Stimulated activated CD4-positive, alpha-beta T cell treated with anti-CD3 and anti-CD28 coated beads, Interleukin-1b, Interleukin-23, amount 100 ng/mL, for 1 hour (primary cell): ENCODE measurements at places on chromosomes 12 and 14.

DNA sequence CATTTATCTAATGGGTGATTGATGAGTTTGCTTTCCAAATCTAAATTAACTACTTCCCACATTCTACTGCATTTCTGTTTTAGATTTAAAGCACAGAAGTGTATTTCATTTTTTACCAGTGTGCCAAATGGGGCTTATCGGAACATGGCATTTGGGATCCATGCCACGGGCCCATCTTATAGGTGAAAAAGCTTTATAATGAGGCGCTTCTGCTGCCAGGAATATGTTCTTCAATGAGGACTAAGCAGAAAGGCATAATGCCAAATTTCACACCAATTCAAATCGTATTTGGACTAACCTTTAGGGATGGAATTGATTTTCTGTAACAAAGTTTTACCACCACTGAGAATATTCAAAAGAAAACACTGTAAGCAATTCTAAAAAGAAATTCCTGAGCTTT, 803.5 kb upstream of the FLRT2 start:
- DNase-seq: no peak

DNA sequence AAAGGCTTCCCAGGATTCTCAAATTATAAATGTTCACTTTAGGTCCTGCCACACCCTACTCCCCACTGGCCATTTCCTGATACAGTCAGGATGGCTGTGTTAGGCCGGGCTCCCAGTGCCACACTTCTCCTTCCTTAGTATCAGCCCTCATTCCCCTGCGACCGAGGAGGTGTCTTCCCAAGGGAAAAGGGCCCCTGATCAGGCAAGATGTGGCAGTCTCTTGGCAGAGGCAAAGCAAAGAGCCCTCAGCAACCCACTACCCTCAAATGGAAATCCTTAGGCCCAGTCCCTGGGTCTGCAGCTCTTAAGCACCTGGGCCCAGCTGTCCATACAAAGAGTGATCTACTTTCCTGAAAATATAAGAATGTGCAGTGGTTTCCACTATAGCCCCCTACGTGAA, 96.5 kb upstream of the VASH1 start:
- no peak for DNase-seq

GRCh38 chr14:56816574-56817391, 6.5 kb upstream of the OTX2 start:
- no peak for DNase-seq

DNA sequence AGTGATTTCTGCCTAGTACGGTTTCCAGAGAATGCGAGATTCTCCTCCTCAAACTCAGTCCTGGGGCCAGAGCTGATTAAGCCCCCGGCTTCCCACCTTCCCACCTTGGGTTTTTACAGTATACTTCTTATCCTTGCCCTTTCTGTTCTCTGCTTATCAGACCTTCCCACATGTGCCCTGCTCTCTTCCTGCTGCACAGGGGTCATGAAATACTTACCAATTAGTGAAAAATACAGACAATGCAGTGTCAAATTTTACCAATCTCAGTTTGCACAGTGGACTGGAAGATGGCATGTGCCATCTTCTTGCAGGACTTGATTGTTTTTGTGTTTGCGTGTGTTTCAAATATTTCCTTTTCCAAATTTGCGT, 14.7 kb downstream of the SUSD6 start:
- DNase-seq: no peak

GRCh38 chr12:7150356-7150755, 20.2 kb downstream of the CLSTN3 start:
- DNase-seq: no peak

DNA sequence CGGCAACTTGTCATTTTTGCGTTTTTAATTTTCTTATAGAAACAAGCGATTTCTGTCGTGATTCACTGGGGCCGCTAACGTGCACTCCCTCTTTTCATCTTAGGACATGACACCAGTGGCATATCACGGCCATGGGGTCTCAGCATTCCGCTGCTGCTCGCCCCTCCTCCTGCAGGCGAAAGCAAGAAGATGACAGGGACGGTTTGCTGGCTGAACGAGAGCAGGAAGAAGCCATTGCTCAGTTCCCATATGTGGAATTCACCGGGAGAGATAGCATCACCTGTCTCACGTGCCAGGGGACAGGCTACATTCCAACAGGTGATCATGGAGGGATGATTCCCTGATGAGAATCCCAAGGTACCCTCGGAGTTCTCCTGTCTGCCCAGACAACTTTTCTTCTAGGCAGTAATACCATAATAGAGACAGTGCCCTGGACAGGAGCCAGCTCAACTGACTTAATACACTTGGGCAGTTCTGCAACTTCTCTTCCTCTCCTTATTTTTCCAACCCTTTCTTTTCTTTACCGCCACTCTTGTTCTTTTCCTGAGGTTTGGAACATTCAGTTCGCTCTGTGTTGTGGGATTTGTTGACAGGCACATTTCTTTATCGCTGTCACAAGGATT, 821 bp downstream of the TMEM106C start:
- no peak for DNase-seq

- no peak for DNase-seq
Measured at GRCh38 chr14:28875934-28876571, 109.5 kb downstream of the FOXG1 start.

GRCh38 chr14:85301506-85301905, 228.4 kb upstream of the FLRT2 start:
- DNase-seq: no peak

- no peak for DNase-seq
Measured at GRCh38 chr12:42679466-42679865, 89.9 kb upstream of the PRICKLE1 start.

DNA sequence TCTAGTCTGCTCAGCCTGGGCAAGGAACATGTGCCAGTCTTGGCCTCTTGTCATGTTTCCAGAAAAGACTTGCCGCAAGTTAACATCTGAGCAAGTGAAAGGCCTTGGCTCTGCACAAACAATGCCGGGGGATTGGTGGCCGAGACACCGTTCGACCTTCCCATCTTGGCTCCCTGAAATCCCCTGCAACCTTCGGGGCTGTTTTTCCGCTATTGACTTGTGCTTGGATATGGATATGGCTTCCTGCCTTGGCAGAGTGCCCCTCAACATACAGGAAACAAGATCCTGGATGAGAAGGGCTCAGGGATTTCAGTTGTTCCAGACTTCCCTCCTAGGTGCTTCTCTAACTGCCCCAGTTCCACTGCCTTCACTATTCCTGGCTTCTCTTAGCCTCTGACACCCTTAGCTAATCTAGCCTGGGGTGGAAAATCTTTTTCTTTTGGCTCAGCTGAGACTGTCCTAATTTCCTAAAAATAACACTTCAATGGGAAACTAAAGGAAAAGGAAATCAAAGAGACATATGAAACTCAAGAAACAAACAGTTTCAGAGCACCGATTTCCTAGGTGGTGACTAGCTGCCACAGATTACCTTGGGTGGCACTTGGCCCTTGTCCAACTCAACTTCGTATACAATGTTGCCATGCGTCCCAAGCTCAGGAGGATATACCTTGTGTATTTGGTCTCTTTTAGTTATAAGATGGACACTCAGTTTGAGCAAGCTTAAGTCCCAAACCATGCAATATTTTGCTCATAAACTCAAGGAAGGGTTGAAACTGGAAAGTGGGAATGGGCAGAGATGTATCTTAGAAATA, 33.9 kb downstream of the RDH12 start:
- no peak for DNase-seq

DNA sequence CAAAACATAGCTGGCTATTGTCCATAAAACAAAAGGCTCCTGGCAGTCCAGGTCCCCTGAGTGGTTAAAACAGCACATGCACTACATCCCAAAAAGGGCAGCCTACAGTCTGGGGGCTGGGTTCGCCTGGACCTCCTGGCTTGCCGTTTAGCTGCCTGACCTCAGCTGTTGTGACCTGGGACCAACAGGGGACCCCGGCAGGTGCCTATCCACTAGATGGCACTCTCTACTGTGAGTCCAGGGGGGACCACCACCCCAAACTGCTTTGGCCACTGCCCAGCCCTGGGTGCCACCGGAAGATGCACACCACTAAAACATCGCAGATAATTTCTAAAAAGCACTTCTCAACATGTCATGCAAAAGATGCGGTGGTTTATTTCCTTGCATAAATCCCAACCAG, 2.9 kb upstream of the RTL1 start:
- DNase-seq: no peak

DNA sequence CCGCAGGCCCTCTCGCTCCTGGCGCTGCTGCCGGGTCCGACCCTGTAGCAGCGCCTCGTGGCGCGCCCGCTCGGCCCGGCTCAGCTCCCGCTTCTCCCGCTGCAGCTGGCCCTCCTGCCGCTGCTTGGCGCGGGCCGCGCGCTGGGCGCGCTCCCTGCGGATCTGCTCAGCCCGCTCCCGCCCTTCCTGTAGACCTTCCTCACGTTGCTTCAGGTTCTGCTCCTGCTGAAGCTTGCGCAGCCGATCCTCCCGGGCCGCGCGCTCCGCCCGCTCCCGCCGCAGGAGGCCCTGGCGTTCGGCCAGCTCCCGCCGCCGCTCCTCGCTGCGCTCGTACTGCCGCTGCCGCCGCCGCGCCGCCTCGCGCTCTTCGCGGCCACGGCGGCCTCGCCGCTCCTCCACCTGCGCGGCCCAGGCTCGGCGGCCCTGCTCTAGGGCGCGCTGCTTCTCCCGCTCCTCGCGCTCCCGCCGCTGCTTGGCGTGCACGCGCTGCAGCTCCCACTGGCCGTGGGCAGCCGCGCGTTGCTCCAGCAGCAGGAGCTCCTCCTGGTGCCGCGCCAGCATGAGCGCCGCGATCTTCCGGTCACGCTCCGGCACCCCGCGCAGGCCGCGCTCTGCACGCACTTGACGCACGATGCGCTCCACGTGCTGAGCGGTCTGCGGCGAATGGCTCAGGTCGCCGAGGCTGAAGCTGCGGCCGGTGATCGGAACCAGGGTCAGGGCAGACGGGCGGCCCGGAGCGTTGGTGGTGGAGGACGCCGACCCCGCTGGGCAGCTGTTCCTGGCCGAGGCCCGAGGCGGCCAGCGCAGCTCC, 2.4 kb downstream of the CCDC177 start:
- DNase-seq: no peak

GRCh38 chr12:96701856-96702255, 205.2 kb upstream of the NEDD1 start:
- no peak for DNase-seq

DNA sequence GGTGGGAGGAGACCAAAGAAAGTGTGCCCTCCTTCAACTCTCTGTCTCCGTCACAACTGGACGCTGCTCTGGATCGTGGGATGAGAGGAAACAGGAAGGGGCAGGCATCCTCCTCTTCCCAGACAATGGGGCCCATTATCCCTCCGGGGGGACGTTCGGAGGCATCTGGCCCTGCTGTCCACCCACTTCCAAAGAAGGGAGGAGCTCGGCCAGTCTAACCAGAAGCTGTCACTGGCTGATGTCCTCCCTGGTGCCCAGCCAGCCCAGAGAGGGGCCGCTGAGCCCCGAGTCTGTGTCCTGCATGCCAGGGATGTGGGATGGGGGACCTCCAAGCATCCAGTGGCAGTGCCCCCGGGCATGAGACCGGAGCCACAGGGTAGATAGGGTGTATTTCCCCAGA, 39.8 kb upstream of the MEG3 start:
- no peak for DNase-seq

DNA sequence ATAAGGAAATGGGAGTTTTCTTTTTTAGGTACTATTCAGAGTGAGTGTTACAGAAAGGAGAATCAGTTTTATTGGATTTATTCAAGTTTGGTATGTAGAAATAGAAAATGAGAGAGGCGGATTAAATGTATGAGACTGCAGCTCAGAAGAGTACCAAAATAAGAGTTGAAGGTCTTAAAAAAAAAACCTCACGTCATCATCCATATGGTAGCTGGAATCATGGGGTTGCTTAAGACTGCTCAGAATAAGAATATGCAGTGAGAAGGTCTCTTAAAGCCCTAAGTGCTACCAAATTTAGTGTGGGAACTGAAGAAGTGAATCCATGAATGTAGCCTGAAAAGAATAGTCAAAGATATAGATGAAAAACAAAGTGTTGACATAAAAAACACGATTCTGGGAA, 825.5 kb upstream of the SEL1L start:
- DNase-seq: no peak
